Neural progenitor cell (in vitro differentiated cells): ENCODE measurements at places on chromosomes 12 and 14.

- no peak for DNase-seq
- no peak overlapping the region for H3K27ac ChIP-seq
- H3K27me3 ChIP-seq = peaks cover 7% of the 10 kb centered on the region
- H3K4me3 ChIP-seq = no peak overlapping the region
- no peaks in the 10 kb centered on the region for H3K36me3 ChIP-seq
Measured at GRCh38 chr12:106297681-106298080, 4.9 kb upstream of the TCP11L2 start.

GRCh38 chr12:45098766-45099165 is 47.9 kb upstream of the DBX2 start:
- no peak overlapping the region for H3K4me3 ChIP-seq
- H3K27ac ChIP-seq = no peak overlapping the region
- H3K36me3 ChIP-seq = no peaks in the 10 kb centered on the region
- no peak for DNase-seq

DNA sequence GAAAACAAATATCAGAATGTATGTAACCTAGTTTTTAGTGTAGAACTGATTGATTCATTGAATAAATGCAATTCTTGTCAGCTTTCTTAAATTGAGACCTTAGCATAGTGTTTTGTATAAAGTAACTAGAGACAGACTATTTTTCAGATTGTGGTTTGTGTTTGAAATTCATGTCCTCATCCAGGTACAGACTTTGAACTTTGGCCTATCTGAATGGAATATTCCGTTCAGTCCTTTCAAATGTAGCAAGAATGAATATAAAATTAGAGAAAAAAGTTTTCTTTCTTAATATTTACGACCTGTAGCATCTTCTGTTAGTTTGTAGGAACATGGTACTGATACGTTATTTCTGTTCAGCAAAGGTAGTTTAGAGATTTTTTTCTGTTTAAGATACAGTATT is 378.4 kb upstream of the RGS6 start:
- DNase-seq = no peak
- H3K36me3 ChIP-seq = no peaks in the 10 kb centered on the region
- H3K4me1 ChIP-seq = no peaks in the 10 kb centered on the region
- H3K27ac ChIP-seq = no peak overlapping the region
- no peak overlapping the region for H3K4me3 ChIP-seq
- H3K27me3 ChIP-seq = no peaks in the 10 kb centered on the region

DNA sequence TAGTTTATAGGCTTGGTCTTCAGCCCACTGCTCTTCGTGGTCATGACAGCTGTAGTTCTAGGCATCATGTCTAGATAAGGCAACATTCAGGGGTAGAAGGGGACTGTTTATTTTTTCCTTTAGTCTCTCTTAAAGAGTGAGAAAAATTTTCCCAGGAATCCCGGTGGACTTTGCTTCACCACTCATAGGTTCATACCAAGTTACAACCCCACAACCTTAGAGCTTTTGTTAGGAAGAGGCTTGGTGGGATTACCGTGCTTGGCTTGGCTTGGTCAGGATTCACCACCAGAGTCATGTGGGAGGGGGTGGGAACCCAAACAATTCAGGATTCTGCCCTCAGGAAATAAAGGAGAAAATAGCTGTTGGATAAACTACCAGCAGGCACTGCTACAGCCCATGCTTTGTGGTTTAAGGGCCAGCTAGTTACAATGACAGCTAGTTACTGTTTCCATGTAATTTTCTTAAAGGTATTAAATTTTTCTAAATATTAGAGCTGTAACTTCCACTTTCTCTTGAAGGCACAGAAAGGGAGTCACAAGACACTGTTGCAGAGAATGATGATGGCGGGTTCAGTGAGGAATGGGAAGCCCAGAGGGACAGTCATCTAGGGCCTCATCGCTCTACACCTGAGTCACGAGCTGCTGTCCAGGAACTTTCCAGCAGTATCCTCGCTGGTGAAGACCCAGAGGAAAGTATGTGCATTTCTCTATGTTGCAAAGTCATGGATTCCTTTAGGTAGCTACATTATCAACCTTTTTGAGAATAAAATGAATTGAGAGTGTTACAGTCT is 25.9 kb upstream of the PAPLN start:
- H3K27me3 ChIP-seq = no peaks in the 10 kb centered on the region
- peak overlapping the region; percentile 16 for H3K27ac ChIP-seq
- H3K4me3 ChIP-seq = no peak overlapping the region
- H3K36me3 ChIP-seq = peaks cover 11% of the 10 kb centered on the region
- DNase-seq = no peak
- H3K4me1 ChIP-seq = no peaks in the 10 kb centered on the region

GRCh38 chr14:94171208-94171607 is 2.9 kb upstream of the PPP4R4 start:
- no peak for DNase-seq
- H3K27me3 ChIP-seq = peaks cover 20% of the 10 kb centered on the region
- no peaks in the 10 kb centered on the region for H3K36me3 ChIP-seq
- peaks cover 9% of the 10 kb centered on the region for H3K4me1 ChIP-seq

DNA sequence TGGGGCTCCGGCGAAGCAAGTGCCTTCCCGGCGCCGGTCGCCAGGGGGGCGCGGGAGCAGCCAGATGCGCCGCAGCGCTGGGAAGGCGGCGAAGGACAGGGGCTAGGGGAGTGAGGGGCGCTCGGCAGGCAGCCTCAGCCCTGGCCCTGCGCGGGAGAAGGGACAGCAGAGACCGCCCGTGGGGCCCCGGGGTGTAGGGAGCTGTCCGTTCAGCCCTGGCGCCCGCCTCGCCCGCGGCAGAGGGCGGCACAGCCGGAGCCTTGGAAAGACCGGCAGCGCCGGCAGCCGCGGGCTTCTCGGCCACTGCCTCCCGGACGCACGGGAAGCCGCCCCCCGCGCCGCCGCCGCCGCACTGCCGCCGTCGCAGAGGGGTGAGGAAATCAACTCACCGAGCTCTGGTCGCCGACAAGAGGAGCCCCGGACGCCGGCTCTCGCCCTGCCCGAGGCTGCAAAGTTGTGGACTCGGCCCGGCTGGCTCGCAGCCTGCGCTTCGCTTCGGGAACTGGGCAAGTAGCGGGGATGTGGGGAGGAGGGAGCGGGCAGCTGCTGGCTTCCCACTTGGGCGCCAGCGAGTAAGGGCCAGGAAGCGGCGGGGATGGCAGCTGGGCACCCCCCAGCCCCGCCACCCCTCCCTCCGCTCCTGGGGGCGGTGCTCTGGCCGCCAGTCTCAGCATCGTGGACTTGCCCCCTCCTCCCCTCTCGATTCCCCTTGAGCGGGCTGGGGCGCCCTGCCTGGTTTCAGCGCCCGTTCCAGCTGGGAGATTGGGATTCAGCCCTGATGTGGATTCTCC is at the start of gene ZDHHC22:
ZDHHC22 (minus strand) TSS at position 578 of the 791 bp plus-strand sequence. CDS start 2,053 bp downstream, outside the sequence.
- peaks cover 94% of the 10 kb centered on the region for H3K27me3 ChIP-seq
- no peaks in the 10 kb centered on the region for H3K36me3 ChIP-seq
- DNase-seq = peak; percentile 92
- H3K4me3 ChIP-seq = peak within 1 kb of the TSS; percentile 76

GRCh38 chr12:79414252-79414651 is 276.5 kb downstream of the PAWR start:
- no peak overlapping the region for H3K4me3 ChIP-seq
- no peak overlapping the region for H3K27ac ChIP-seq
- no peaks in the 10 kb centered on the region for H3K36me3 ChIP-seq
- peaks cover 6% of the 10 kb centered on the region for H3K4me1 ChIP-seq
